NCI-H345 (cell line): ENCODE measurements at places on chromosomes 13 and 19.

DNA sequence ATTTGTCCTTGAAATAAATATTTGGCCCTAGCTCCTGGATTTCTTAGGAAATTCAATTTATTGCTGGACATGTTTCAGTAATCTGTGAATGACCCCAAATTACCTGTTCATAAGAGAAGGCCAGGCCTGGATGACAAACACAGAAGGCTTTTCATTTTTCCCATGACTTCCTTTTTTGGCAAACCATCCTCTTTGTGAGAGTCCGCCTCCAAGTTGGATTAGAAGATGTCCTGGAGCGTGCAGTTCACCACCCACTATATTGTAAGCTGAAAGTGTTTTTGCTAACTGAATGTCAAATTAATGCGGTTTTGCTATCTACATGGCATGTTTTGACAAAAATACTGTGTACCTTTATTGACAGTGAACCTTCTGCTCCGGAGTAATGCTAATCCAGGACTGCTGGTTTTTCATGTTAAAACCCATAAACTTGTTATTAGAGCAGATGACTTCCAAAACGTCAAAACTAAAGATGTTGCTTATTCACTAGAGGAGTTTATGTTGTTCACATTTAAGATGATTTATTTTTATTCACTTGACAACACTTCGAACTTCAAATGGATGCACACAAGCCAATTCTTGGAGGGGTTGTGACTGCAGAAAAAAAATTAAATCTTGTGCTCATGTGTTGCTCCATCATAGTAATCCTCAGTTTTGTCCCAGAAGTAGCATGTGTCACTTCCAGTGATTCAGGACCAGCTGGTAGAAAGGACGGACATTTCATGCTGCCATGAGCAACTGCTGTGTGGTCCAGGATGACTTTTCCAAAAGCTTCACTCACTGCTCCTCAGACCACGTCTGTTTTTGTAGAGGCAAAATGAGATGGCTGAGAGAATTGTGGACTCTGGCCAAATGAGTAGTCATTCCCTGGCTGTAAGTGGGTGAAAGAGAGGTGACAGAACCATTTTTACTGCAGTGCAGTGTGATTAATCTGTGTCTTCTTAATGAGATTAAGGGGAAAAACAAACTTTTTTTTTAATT, 71.0 kb downstream of the ITGBL1 start:
- DNase-seq = no peak

GRCh38 chr13:100695509-100695773, 20.8 kb upstream of the TMTC4 start:
- DNase-seq = no peak

- no peak for DNase-seq
These were observed 3.1 kb downstream of the SLC17A7 start for GRCh38 chr19:49438261-49438660.

DNA sequence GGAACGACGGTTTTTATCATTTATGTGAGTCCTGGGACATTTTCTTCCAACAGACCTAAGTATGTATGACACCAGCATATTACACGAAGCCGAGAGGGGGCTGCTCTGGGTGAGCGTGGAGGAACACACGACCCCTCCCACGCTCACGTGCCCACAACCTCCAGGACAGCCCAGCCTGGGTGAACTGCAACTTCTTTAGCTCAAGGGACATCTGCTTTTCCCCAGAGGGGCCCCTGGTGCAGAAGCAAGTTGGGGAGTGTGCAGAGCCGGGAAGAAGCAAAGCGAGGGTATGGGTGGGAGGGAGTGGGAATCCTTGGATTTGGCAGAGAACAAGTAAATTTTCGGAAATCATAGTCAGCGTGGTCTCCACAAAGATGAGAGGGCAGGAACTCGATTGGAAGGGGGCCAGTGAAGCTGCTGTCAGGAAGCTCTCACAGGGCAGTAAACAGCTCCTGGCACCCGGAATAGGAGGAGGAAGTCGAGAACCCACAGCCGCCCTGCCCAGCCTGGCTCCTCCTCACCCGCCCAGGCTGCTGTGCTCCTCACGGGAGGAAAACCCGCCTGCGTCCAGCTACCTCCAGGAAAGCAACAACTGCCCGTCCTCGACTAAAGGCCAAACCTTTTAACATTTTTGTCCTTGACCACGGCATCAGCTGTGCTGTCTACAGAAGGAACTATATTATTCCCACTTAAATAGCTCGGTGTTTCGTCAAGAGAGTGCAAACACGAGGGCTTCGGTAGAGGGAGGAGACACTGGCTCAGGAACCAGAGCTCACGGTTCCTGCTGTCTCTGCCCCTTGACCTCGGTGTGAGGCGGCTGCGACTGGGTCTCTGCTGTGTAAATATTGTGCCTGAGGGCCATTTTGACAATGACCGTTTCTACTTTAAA, 17.2 kb upstream of the CFAP97D2 start:
- DNase-seq = no peak

- no peak for DNase-seq
These were observed 42.3 kb downstream of the TPTE2 start for GRCh38 chr13:19519049-19519448.

DNA sequence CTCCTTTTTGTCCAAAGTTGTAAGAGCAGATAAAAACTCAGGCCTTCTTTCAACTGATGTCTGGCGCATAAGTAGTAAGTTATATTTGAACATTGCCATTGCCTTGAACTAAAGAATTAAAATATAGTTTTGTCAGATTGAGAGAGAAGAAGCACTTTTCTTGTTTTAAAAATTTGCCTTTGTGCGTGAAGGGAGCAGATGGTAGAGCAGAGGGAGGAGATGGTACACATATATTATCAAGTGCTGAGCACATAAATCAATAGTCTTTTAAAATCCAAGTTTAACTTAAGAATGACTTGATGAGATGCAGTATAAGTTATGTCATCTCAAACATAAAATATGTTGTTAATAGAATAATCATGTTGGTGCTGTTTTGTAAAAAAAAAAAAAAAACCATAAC, 504.6 kb upstream of the KLHL1 start:
- DNase-seq = no peak

DNA sequence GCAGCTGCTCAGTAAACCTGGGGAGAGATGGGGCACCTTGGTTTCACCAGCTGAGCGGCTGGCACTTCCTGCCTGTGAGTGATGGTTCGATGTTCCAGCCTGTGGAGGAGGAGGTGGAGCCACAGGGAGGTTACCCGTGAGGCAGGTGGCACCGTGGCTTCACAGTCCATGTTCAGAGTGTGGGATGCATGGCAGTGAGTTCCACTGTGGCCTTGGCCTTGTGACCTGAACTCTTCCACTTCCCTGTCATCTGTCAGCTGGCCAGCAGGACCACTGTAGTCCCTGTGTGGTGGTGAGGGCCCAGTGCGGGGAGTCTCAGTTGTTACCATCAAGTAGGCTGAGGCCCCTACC, 16.9 kb downstream of the SMARCA4 start:
- DNase-seq = no peak

- no peak for DNase-seq
These were observed 2.8 kb downstream of the PALM3 start for GRCh38 chr19:14059093-14059480.

DNA sequence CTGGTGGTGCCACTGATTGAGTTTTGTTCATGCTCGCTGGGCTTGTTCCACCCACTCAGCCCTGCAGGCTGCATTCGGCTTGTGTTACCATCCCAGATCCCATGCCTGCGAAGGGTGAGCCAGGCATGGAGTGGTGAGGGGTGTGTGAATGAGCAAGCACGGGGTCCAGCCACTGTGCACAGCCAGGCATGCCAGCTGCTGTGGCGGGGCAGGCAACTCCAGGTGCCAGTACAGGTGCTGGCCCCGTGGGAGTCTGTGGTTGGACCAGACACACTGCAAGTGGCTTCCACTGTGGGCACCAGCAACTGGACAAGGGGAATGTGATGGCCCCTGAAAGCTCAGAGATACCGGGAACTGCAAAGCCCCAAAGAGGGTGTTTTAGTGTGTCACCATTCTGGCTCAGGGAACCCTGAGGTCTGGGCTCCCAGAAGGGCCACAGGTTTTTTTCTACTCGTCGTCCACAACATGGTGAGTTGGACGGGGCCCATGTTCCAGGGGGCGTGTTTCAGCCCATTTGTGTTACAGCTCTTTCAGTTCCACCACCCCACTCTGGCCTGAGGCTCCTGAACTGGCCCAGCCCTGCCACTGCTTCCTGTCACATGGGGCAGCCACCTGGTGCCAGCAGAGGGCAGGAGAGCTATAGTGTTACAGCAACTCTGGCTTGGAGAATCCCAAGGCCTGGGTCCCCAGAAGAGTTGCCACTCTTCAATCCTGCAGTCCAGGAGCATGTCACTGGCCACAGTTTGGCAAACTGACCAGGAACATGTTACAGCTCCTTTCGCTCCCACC, 217.0 kb upstream of the OBI1 start:
- no peak for DNase-seq

DNA sequence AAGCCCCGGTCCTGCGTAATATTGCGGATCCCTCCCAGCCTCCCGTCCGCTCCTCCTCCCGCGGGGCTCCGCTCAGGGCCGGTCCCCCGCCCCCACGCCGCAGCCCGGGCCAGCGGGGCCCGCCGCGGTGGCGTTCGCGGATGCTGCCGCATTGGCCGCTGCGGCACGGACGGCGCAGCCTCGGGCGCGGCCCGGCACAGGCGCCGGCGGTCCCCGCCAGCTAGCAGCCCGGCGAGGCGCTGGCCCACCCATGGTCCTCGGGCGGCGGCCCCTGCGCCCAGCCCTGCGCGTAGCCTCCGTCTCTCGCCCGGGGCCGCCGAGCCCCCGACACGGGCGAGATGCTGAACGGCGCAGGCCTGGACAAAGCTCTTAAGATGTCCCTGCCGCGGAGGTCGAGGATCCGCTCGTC, at the start of gene ATP8A2:
TSS of gene ATP8A2 (plus strand) at position 100 of the 409 bp plus-strand sequence. CDS start at position 339, 239 bp downstream.
- DNase-seq = peak; percentile 19

GRCh38 chr19:18832306-18833140, 764 bp downstream of the UPF1 start:
- DNase-seq = no peak

DNA sequence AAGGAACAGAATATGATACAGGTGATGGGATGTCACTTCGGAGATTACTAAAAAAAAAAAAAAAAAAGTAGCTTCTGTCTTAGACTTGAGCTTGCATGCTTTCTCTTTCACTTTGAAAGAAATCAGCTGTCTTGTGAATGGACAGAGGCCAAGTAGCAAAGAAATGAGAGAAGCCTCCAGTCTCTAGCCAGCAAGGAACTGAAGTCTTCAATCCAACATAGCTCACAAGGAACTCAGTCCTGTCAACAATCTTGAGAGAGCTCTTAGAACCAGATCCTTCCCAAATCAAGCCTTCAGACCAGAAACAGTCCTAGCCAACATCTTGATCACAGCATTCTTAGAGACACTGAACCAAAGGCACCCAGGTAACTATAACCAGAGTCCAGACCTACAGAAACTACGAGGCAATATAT, 7.7 kb downstream of the N4BP2L2 start:
- no peak for DNase-seq

DNA sequence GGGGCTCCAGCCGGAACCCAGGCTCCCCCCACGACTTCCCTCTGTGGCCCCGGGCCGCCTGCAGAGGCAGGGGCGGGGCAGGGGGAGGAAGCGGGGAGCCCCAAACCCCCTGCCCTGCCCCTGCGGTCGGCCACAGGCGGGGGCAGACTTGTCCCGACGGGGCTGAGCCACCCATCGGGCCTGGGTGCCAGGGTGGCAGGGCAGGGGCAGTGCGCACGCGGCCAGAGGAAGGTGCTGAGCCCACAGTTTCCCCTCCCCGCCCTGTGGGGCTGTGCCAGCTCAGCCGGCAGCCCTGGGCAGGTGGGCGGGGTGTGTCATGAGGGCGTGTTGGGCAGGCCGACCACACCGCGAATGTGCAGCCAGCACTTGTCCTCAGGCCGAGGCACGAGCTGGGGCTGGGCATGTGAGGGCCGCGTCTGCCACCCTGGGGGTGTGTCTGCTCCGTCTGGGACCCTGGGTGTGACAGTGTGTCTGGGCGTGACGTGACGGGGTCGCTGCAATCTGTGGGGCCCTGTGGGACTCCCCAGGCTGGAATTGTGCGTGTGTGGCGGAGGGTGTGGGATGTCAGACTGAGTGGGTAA, 17.7 kb downstream of the CCDC97 start:
- peak; percentile 9 for DNase-seq

- no peak for DNase-seq
These were observed 15.6 kb downstream of the FGF21 start for GRCh38 chr19:48770734-48771472.

- no peak for DNase-seq
These were observed 7.2 kb downstream of the UHRF1 start for GRCh38 chr19:4916292-4917082.

DNA sequence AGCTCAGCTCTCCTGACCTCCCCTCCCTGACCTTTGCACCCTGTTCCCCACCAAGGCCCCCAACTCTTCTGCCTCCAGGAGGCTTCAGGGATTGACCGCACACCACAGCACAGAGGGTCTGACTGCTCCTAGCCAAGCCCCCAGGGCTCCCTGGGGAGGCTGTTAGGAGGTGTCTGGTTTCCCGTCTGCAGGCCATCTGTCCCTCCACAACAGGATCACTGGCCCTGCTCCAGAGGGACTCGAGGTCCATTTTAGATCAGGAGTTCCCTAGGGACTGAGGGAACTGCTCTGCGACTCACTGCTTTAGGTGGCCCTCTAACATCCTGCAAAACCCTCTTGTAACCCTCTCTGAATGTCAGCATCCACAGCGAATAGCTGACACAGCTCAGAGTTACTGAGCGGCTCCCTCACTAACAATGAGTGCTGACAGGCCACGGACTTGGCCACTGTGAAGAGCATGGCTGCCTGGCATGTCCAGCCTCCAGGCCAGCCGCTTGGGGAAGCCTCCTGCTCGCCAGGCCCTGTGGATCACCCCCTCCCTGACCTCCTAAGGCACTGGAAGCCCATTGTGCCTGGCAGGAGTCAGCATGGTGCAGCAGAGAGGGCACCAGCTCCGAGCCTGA, 17.7 kb downstream of the GRIK5 start:
- DNase-seq = peak; percentile 59

DNA sequence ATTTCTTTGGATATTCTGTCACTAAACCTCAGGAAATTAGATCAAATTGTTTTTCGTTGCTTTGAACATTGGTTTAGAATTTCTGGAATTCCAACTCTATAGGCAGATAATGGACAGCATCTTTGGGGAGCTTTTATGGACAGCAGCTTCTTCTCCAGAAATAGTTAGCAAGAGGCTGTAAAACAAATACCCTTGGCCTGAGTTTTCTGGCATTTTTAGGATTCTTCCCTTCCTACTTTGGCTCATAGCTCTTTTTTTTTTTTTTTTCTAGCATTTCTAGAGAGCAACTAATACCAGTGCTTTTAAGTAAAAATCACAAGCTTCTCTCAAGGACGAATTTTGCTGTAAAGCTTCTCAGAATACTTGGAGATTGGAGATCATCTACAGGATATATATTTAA, 169.8 kb upstream of the SPRY2 start:
- DNase-seq = no peak

DNA sequence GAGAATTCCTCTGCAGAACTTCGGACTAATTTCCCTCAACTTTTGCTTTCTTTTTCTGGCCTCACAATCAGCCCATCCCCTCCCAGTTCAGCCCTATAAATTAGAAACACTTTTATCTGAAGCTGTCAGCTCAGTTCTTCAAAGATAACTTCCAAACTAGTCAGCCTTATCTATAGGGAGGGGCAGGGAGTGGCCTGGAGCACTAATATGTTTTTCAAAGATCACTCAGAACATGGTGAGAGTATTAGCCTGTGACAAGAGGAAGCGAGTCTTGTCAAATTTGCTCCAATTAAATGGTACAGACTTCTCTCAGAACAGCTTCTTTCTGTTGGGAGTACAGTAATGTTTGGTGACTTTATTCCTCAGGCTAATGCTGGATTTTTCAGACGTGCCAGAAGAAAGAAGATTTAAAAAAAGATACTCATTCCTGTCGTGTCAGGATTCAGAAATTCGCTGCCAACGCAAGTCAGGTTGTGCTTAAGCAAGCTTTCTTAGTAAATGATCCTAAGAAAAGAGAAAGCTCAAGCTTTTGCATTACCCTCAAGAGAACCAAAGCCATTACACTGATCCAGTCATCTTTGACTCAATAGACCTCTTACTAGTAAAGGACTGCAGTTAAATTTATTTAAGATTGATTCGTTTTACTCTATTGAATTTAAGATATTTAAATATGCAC, 1033.6 kb downstream of the SLITRK5 start:
- DNase-seq = no peak
